ENCODE measurements at places on chromosomes 13 and 19.

DNA sequence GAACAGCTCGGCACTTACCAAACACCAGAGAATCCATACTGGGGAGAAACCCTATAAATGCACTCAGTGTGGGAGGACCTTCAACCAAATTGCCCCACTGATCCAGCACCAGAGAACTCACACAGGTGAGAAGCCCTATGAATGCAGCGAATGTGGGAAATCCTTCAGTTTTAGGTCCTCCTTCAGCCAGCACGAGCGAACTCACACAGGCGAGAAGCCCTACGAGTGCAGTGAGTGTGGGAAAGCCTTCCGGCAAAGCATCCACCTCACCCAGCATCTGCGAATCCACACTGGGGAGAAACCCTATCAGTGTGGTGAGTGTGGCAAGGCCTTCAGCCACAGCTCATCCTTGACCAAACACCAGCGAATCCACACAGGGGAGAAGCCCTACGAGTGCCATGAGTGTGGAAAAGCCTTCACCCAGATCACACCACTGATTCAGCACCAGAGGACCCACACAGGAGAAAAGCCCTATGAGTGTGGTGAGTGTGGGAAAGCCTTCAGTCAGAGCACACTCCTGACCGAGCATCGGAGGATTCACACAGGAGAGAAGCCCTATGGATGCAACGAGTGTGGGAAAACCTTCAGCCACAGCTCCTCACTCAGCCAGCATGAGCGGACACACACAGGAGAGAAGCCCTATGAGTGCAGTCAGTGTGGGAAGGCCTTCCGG is 8.3 kb downstream of the ZNF135 start:
- no peak for DNase-seq

DNA sequence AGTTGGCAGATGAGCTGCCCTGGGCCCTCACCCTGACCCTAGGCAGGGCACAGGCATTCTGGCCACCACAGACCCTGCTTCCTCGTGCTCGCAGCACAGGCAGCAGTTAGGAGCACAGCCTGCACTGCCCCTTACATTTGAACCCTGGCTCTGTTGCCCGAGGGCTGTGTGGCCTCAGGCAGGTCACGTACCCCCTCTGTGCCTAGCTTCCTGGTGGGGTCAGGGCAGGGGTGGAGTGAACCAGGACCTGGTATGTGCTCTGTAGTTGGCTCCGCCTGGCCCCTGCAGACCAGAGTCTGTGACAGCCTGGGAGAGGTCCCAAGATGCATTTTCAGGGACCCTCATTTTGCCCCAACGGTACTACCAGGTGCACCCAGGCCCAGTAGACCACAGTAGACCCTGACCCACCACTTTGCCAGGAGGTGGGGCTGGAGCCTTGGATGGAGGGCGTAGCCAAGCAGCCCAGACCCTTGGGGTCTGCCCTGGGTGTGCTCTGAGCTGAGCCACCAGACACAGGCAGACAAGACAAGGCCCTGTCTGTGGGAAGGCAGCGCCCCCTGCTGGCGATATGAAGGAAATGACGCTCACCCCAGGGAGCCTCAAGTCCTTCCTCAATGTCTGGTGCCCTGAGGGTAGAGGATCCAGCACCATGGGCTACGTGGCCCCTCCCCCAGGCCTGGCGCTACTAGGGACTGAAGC is 9.1 kb downstream of the LYL1 start:
- peak; percentile 91 for DNase-seq

DNA sequence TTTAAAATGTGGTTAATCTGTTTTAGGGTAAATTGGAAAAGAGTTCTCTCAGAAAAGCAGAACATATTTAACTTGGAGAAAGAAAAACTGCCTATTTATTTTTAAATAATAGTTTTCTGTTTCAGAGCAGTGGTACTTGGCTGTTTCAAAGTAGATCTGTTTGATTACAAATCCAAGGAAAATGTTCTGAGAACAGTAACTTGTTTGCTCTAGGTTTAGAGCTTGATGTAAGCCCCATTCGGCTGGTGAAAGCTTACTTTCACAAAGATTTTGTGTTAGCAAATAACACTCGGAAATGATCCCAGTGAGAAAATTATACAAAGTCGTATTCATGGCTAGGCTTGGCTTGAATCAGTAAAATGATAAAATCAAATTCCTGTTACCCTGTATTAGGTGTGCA is 395.8 kb upstream of the GPC6 start:
- DNase-seq, result no peak

DNA sequence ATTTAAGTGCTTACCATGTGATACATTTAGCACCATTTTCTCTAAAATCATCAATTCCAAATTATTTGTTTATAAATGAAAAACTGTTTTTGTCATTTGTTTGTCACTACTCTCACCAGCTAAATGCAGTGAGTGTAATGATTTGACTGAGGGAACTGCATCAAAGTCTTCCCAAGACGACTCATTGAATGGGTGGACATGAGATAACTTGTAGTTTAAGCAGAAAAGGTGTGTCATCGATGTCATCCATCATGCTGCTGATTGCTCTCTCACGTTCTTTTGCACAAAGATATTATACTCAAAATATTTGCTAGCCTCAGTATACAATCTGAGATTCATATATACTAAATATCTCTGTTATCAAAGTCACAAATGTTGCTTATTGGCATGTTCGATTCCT is 366.5 kb downstream of the IRS2 start:
- no peak for DNase-seq

GRCh38 chr13:62038214-62038613 is 622.6 kb upstream of the PCDH20 start:
- no peak for DNase-seq

- no peak for DNase-seq
Observed at GRCh38 chr19:28397306-28397705, 815.6 kb downstream of the UQCRFS1 start.

- peak; percentile 2 for DNase-seq
Observed at GRCh38 chr13:63381078-63381859, 1965.6 kb upstream of the PCDH20 start.

GRCh38 chr19:12748489-12748888 is 3.1 kb upstream of the BEST2 start:
- no peak for DNase-seq

DNA sequence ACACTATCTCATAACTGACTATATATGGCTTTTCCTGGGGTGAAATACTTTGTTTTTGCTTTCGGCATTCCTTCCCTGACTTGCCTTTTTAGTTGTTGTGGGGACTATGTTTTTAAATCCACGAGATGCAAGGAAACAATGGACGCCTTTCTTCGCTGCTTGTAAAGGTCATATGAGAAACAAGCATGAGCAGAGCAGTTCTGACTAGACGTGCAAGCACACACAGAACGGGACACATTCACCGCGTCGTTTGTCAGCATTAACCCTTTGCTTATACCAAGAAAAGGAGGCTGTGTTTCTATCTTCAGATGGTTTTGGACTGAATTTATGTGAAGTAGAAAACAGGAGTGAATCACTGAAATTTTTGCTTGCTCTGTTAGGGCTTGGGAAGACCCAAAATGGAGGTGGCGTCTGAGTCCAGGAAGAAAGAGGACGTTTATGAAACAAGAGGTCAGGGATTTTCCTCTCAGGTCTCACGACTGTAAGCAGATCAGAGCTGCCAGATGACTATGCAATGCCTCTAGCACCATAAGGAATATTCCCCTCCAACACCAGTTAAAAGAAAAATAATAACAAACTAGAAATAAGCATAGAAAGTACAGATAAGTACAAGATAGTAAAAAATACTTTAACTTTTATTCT is 358.9 kb downstream of the DLEU7 start:
- DNase-seq, result no peak

- peak; percentile 53 for DNase-seq
Observed at GRCh38 chr19:48466561-48467325, 2.4 kb upstream of the CYTH2 start.

DNA sequence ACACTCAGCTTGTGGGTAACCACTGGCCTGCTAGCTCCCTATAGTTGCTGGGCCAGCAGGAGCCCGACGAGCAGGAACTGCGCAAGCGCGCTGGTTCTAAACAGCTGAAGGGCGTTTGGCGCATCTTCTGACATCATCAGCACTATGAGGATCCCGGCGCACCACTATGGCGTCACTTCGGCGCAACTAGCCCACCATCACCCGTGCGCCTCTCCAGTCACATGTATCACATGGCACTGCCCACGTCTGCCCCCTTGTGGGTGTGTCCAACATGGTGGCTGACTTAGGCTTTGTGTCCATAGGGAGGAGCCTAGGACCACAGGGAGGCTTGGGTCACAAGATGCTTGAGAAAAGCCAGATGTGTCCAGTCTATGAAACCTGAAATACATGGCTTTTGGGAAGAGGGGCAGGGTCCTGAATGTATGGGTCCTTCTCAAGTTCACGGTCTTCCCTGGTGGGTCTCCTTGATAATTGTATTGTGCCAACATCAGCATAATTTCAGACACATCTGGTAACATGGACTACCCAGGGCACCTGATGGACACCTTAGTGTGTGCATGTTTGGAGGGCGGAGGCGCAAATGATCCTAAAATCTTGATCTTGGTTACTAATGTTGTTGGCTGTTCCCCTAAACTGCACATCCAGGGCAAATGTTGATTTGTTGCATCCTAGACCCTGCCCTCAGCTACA is 18.0 kb downstream of the KLK4 start:
- DNase-seq, result no peak

- DNase-seq, result peak; percentile 34
Observed at GRCh38 chr19:33302175-33302973, at the start of gene CEBPA. TSS of gene CEBPA (minus strand) at chr19:33302534. CDS start at chr19:33302414, 120 bp downstream.

GRCh38 chr13:23847497-23847896 is 41.7 kb downstream of the MIPEP start:
- no peak for DNase-seq

DNA sequence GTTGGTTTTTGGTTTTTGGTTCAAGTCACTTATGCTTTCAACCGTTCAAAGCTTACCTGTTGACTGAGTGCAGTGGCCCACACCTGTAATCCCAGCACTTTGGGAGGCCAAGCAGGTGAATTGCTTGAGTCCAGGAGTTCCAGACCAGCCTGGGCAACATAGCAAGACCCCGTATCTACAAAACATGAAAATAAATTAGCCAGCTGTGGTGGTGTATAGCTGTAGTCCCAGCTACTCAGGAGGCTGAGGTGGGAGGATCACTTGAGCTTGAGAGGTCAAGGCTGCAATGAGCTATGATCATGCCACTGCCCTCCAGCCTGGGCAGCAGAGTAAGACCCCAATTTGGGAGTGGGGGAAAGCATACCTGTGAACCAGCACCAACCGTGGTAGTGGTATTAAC is 43.7 kb downstream of the PEX11G start:
- DNase-seq, result no peak

DNA sequence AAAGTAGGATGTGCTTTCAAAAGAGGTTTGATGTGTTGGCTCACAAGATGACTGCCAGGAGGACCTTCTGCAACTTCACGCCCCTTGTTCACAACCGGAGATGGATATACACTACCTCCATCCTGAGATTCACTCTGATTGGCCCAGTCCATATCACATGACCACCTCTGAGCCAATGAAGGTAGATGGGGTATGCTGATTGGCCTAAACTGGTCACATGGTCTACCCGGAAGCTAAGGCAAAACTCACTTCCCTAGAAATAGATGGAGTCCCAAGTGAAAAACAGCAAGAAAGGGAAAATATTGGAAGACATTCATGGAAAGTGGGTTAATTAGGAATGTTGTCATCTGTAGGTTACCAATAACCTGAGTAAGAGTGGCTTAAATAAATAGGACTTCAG is 119.7 kb upstream of the MRI1 start:
- no peak for DNase-seq

- no peak for DNase-seq
Observed at GRCh38 chr19:6413291-6413690, 11.3 kb downstream of the KHSRP start.

- no peak for DNase-seq
Observed at GRCh38 chr19:6448045-6448444, 11.5 kb downstream of the SLC25A23 start.

- no peak for DNase-seq
Observed at GRCh38 chr13:113367020-113367560, 3.2 kb upstream of the GRTP1 start.

DNA sequence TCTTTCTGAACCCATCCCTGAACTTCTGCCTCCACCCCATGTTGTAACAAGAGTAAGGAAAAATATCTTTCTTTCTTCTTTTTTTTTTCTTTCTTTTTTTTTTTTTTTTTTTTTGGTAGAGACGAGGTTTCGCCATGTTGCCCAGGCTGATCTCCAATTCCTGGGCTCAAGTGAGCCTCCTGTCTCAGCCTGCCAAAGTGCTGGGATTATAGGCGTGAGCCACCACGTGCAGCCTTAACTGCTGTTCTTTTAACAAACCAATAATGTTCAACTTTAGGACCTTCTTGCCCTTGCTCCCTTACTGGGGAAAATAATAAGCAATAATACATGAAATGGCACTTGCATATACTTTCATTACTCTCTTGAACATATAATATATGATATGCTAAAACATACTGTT is 19.6 kb downstream of the GPR183 start:
- no peak for DNase-seq

DNA sequence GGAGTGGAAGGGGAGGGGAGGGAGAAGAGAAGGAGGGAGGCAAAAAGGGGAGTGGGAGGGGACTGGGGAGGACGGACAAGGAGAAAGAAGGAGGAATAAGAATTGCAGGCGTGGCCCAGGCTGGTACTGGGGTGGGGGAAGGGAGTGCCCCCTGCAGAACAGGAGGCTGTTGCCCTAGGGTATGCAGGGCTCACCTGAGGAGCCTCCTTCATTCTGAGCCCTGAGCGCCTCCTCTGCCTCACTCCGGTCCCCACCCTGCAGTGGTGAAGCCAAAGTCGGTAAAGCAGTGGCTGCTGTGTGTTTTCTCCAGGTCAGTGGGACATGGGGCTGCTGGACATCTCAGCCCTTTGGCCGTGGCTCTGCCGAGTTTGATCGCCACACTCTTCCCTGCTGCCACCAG is 9.1 kb upstream of the CDC16 start:
- DNase-seq, result no peak

DNA sequence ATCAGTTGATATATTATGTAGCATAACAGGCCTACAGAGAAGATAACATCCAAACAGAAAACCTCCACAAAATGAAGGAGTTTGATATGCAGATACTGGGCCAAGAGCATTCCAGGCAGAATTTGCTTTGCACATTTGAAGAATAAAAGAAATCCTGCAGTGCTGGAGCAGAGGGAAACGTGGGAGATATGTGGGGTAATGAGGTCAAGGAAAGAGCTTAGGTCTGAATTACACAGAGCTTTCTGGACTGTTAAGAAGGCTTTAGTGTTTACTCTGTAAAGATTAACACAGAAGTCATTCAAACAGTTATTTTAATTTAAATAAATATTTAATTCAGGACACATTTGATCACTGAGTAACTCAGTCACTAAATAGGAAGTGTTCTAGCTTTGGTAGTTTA is 692.7 kb downstream of the PCDH9 start:
- DNase-seq, result no peak

GRCh38 chr19:8004723-8005513 is 523 bp downstream of the ELAVL1 start:
- peak; percentile 13 for DNase-seq

GRCh38 chr19:4559569-4559968 is at the start of gene SEMA6B:
TSS of gene SEMA6B (minus strand) at chr19:4559684. CDS start at chr19:4558457, 1,227 bp downstream.
- peak; percentile 55 for DNase-seq
